ENCODE measurements at places on chromosomes 3 and 15.

DNA sequence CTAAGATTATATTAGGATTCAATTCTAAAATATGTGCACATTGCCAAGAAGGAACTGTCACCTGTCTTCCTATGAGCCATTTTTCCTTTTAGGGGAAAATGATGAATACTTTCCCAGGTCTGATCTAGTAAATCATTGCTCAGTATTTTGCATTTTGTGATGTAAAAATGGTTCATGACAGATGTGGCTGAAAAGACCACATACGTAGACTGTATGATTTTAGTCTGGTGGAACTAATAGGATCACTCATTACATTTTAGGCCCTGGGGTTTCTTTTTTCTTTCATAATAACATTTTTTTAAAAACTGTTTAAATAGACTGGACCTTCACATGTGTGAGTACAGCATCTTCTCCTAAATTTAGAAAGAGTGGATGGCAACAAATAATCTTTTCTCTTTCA, 201.7 kb upstream of the MLF1 start:
- DNase-seq: no peak

- DNase-seq: no peak
These were observed 23.1 kb downstream of the CDCP1 start for GRCh38 chr3:45123030-45123429.

GRCh38 chr3:193857996-193858395, 265.0 kb downstream of the OPA1 start:
- no peak for DNase-seq

DNA sequence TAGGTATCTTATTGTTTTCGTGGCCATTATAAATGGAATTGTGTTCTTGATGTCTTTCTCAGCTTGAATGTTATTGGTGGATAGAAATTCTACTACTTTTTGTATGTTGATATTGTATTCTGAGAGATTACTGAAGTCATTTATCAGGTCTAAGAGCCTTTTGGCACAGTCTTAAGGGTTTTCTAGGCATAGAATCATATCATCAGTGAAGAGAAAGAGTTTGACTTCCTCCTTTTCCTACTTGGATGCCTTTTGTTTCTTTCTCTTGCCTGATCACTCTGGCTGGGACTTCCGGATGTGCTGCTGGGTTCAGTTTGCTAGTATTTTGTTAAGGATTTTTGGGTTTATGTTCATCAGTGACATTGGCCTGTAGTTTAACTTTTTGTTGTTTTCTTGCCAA, 527.1 kb downstream of the GRM7 start:
- no peak for DNase-seq

DNA sequence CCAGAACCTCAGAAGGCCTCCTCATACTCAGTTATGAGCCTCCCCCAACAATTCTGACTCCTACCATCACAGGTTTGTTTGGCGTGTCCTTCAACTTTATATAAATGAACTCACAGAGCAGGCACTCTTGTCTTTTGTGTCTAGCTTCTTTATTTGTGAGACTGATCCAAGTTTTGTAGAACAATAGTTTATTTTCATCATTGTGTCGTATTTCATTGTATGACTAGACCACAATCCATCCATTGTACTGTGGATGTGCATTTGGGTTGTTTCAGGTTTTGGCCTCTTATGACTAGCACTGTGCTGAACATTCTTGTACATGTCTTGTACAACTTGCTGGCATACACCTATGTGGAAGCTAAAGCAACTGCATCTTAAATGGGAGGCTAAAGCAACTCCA, 292.8 kb upstream of the LYSMD4 start:
- no peak for DNase-seq

DNA sequence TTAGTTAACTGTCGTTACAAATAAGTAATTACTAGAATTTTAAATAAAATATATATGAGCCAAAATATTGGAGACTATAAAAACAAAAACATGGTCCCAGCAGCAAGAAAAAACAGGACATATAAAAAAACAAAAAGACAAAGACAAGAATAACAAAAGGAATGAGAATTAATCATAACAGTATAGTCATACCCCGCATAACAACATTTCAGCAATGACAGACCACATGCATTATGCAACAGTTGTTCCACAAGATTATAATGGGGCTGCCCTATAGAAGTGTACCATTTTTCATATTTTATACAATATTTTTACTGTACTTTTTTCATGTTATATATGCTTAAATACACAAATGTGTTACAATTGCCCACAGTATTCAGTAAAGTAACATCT, 5.6 kb downstream of the HLTF start:
- no peak for DNase-seq

GRCh38 chr3:194522579-194523046, 35.8 kb upstream of the ATP13A3 start:
- no peak for DNase-seq

DNA sequence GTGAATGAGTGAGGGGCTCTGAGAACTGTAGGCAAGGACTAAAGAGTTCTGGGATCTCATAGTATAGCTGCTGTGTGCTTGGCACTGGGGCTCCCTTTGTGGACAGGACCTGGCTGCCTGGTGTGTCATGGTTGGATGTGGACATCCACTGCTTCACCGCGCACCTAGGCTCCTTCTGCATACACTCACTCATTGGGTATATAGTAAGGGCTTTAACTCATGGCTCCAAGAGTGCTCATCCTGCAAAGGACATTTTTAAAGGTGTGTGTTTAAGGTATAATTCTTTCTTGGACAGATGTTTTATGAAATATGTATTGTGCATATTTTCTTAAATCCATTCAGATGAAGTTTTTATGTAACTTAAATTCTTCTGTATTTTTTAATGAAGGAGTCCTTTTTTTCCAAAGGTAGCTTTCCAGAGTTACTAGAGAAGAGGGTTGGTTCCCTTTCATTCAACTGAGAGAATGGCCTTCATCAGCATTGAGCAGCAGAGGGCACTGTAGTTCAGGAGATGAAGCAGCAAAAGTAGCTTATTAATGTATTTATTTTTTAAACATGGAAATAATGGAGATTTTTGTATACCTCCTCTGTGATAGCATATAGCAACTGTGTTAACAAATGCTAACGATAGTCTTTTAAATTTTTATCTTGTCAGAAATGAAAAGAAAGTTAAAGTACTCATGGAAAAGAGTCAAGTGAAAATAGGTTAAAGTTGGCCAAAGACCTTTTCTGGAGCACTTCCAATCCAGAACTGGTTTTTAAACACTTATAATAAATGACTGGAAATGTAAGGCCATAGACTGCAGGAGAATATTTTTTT, 25.2 kb downstream of the OXNAD1 start:
- DNase-seq: no peak

DNA sequence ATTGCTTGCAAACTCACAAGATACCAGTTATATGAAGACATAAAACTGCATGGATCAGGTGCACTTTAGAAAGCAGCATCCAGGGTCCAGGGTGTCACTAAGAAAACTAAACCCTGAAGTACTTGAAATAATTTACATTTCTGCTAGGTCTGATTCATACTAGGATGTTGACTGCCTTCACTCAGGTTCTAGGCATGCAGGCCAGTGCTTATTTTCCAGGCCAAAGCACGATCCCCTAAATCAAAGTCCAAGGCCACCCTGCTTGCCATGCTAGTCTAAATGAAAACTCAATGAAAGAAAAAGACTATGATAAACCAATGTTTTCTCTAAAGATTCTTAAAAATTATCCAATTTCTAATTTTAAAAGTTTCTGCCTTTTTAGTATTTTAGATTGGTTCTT, 49.4 kb downstream of the GREM1 start:
- DNase-seq: no peak

- no peak for DNase-seq
These were observed 875.9 kb upstream of the NR2F2 start for GRCh38 chr15:95454403-95455262.

DNA sequence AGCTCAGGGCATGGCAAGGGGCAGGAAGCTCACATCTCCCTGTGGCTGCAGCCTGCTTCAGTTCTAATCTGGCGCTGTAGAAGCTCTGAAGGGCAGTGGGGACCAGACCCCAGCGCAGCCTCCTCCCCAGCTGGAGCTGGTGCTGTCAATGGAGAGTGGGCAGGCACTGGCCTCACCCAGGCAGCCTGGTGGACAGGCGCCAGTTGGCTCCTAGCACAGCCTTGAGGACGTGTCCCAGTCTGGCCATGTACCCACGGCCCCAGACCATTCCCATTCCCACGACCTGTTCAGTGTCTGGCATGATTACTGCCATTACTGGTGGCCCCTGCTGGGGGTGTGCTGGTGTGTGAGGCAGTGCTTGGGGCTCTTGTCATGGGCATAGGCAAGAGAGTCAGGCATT, 16.3 kb downstream of the TYRO3 start:
- DNase-seq: no peak

GRCh38 chr3:126378341-126378751, 16.4 kb upstream of the CFAP100 start:
- DNase-seq: no peak

DNA sequence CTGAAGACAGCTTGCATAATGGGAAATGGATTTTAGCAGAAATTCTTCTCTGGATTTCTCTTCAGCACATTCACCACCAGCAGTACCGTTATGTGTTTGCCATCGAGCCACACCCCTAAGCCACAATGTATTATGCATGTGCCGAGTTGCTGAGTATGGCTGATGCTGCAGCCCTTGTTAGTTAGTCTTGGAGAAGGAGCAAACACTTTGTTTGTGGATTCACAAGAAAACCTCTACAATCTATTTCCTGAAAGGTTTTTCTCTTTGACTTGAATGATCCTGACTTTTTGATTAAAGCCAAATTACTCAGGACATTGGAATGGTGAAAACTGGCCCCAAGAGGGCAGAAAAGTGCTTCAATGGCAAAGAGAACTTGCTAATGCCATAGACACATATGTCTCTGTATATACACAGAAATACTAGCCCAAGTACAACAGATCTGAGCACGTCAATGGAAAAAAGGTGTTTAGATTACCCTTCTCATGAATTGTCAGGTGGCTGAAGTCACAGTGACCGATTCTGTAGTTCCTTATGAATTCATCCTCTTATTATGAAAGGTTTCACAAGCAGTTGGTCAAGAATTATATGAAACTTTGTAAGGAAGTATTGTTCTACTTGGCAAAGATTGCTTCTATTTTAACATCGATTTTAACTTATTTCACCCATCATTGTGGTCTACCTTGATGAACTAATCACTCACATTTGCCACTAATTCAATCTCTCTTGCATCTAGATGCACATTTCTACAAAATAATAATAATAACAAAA, 103.0 kb downstream of the P3H2 start:
- DNase-seq: no peak

DNA sequence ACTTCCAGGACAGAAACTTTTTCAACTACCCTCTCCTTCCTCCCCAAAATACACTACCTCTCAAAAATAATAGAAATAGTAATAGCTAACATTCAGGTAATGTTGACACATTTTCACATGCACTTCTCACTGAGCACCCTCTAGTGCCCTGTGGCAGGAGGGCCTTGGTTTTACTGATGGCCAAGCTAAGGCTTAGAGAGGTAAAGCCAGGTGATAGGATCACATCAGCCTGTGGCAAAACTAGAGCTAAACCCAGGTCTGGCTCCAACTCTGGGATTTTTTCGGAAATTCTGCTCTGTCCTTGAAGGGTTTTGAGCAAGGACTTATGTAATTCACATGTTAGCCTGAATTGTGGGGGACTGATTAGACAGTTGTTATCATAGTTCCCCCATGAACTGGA, 922 bp upstream of the TAMM41 start:
- no peak for DNase-seq

GRCh38 chr3:55091381-55092225, 163.7 kb upstream of the LRTM1 start:
- DNase-seq: no peak

DNA sequence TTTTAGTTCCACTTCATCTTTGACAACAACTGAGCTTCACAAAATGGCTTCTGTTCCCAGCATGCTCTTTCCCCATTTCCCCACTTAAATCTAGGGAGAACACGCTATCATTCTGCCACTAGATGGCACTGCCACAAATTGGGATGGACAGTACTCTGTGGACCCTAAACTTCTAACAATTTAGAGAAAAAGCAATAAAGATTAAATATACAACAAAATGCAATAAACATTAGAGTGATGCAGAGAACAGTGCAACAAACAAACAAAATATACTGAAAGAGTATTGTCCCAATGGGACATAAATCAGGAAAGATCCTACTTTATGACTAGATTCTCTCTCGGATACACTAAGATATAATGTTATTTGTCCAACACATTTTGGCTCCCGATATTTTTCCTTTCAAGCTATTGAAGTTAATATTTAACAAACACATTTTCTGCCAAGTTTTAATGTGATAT, 169.7 kb upstream of the TMCO5A start:
- DNase-seq: no peak

DNA sequence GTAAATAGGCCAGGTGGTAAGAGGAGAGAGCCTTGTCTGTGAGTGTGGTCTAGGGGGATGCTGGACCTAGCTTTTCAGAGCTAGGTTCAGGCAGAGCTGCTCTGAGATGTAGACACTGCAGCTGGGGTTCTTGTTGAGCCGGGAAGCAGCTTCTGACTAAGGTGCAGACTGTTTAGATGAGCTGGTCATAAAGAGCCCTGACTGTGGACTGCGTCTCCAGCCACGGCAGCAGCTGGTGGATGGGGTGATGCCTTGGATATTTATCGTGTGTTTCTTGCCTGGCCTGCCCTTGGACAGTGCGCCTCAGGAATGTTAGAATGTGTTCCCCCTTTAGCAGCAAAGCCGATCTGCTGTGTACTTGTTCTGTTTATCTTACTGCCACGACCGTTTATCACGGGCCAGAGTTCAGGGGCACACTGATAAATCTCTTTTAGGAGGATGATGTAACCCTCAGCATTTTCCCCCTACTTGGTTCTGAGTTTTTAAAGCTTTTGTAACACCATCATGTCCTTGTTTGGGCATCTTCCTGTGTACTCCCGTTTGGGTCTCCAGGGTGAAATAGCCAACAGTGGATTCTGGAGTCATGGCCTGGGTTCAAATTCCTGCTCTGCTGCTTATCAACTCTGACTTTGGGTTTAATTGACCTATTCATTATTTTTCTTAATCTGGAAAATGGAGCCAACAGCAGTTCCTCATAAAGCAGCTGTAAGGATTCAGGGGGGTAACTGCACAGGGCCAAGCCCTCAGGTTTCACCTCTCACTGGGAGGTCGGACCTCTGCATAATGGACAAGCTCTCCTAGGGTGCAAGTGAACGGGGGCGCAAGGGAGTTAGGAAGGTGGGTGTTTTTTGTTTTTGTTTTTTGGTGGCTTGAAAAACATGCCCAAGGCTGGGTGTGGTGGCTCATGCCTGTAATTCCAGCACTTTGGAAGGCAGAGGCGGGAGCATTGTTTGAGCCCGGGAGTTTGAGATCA, 51.4 kb downstream of the FLNB start:
- DNase-seq: no peak

DNA sequence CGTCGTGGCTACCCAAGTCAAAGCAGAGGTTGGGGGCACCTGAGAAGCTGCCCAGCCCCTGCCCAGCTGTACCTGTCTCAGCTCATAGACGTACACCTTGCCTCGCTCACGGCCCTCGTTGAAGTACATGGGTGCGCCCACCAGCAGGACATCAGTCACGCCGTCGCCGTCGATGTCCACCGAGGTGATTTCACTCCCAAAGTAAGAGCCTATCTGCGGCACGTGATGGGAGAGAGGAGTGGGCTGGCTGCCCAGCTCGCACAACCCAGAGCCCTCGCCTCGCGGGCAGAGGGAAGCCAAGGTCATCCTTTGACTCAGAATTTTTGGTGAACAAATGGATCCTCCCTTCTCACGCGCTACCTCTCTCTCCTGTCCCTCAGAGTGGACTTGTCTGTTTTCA, 54.7 kb downstream of the FEM1B start:
- DNase-seq: no peak

Data from NCI-H2081 treated with DMSO at 0.1 percent for 48 hours (cell line).